ENCODE measurements at places on chromosomes 5 and 9.

DNA sequence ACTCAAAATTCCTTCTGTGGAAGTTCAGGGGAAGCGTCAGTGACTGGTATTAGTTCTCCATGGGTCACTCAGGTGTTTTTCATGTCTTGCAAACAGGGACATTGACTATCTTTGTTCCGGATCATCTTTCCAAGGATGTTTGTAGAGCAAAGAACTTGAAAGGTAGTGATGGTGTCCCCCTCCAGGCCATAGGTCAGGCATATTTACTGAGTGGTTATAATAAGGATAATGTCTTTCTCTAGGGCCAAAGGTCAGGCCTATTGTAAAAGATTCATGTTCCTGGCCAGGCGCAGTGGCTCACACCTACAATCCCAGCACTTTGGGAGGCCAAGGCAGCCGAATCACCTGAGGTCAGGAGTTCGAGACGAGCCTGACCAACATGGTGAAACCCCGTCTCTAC lies 614.8 kb downstream of the KIF4B start:
- no peak for DNase-seq

GRCh38 chr5:961002-961710 lies 47.4 kb upstream of the NKD2 start:
- no peak for DNase-seq

DNA sequence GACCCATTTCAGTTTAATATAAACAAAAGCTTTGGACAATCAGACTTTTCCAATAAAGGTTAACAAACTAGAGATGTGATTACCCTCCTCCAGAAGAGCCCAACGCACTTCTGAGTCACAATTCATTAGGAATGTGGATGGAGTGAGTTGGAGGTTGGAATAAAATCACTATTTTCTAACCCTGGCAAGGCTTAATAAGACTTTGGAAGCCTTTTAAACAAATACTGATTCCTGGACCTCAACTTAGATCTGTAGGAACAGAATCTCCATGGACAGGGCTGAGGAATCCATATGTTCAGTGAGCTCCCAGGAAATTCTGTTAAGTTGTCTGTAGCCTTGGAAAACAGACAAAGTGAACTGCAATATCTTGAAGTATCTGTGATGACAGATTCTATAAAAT lies 233.5 kb upstream of the ELL2 start:
- no peak for DNase-seq

GRCh38 chr5:126519637-126520592 lies 75.1 kb downstream of the ALDH7A1 start:
- DNase-seq: no peak

DNA sequence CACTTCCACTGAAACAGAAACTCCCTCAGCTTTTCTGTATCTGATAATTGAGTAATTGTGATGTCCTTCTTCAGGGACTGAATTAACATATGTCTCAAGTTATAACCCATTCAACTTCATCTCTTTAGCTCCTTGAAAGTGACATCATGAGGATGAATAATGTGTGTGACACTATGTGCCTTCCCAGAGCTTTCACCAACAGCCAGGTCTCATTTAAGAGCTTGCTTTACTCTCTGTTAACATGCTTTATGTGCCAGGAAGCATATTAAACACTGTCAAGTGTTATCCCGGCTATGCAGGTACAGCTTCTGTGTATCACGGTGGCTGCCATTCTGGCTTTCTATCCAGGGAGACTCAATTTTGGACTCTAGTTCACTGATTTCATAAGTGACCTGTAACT lies 799.9 kb downstream of the CDH12 start:
- DNase-seq: no peak

DNA sequence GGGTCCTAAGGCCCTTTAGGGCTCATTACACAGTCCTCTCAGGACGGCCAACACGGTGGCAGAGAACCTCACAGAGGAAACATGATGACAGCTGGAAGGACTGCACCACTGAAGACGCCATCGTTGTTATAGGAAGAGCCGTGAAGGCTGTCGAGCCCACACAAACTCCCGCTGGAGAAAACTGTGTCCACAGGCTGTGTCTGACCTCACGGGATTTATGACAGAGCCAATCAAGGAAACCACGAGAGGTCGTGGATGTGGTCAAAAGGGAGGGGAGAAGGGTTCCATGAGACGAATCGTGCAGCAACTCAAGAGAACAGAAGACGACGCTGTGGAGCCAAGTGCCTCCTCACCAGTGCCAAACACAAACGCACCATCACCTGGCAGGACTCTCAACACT lies 12.2 kb downstream of the QSOX2 start:
- no peak for DNase-seq

DNA sequence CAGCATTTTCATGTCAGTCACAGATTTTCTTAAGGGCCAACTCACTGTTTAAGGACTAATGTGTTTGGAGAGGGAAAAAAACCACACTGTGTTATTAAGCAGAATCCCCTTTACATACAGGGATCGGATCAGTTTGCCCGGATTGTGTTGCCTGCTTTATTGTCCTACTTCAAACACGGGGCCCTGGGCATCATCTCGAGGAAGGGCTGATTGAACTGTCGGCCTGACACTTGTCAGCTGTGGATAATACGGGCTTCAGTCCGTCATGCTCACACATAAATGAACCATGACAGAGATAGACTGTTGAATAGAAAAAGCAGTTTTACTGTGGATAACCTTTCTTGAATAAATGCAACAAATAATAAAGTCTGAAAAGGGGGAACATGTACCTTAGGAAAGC lies 325.0 kb downstream of the ZSWIM6 start:
- DNase-seq: no peak

DNA sequence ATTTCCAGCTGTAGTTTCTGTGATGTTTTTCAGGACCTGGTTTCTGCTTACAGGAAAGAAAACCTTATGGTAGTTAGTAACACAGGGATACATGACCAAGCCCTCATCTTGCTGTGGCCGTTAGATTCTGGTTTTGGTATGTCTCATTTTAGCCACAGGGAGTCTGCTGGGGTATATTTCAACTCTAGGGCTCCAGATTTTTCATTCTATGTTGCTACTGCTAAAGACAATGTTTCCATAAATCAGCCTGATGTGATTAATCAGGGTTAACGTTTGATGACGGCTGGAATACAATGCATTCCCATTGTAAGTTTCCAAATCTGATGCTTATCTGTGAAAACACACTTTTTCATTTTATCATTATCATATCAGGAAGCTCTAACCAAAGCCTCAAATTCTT lies 48.2 kb downstream of the P4HA2 start:
- DNase-seq: no peak

GRCh38 chr9:76502746-76503145 lies 43.8 kb downstream of the GCNT1 start:
- DNase-seq: no peak

DNA sequence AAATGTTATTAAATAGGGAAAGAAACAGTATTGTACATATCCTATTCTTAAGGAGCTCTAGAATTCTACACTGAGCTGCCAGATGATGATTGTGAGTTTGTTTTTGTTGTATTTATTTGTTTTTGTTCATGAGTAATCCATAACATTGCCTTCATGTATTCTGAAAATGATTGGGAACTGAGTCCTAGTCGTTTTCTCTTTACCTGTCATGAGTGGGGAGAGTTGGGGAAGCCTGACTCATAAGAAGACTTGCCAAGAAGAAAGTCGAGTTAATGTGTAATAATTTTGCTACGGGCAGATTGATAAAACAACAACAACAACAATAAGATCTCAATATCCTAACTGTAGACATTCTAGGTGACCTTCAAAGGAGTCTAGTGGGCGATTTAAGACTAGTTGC lies 103.8 kb downstream of the ANKRD55 start:
- no peak for DNase-seq

DNA sequence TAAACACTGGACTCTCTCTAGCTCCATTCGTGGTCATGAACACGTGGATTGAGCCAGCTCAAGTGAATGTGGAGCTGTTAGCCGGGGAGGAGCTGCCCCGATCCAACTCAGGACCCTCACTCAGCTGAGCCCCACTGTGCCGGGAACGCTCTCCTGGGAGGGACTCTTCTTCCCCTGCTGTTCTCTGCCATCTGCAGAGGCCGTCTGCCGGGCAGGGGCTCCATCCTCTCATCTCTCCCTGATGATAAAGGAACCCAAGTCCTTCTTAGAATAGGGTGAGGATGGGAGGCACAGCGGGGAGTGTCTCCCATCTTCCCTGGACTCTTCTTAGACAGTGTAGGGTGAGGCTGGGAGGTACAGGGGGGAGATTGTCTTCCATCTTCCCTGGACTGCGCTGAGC lies 120.5 kb upstream of the IRX4 start:
- no peak for DNase-seq

- DNase-seq: no peak
These were observed 124.5 kb upstream of the PRLR start for GRCh38 chr5:35354751-35355150.

GRCh38 chr5:172641359-172642050 lies 442 bp downstream of the NEURL1B start:
- DNase-seq: no peak

DNA sequence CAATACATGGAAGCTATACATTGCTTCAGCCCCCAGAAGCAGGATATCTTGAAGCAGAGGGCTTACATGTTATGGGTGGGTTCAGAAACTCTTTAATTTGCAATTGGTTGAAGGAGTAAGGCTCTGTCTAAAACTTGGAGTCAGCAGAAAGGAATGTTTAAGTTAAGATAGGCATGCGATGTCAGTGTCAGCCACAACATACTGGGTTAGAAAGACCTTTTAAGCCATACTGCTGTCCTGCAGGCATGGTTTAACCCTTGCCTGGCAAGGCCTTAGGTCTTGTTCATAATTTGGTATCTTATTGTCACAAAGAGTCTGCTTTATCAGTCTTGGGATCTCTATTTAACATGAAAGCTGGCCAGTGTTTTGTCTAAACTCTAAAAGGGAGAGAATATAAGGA lies 1619.6 kb upstream of the WWC1 start:
- no peak for DNase-seq

GRCh38 chr9:93979721-93980120 lies 24.6 kb upstream of the BARX1 start:
- no peak for DNase-seq

GRCh38 chr5:147882586-147883313 lies 4.2 kb downstream of the SCGB3A2 start:
- DNase-seq: no peak

DNA sequence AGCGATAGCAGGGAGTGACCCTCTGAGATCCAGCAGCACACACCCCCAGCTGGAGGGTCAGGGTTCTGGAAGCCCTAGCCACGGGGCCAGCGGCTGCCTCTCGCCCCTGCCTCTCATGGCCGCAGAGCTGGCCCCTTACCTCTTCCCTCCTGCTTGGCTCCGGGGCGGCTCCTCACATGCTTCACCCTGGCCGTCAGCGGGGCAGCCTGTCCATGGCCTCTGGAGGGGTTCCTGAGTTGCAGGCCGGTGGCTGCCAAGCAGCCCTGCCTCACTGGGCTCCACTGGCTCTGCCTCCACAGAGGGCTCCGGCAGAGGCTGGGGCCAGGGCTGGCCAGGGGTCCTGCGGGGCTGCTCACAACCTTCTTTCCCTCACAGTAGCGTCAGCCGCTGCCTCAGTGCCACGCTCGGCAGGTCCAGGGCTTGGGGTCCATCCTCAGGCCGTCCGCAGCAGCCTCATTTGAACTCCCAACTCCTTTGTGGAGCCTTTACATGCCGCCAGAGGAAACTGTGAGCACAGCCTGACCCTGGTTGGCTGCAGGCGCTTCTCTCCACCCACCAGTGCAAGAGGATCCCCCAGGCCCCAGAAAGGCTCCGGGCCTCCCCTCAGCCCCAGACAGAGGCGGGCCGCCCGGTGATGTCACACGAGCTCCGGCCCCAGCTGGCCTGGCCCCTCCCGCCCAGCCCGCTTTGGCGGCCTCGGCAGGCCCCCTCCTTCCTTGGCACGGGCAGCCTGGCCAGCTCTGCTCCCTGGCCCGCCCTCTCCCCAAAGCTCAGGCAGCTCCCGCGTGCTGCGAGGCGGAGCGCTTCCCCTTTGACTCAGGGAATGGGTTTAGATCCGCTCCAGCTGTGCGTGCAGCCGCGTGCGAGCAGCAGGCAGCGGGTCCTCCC lies at the start of gene ANGPTL2:
TSS of gene ANGPTL2 (minus strand) at position 460 of the 888 bp plus-strand sequence. CDS start 13,904 bp downstream, outside the sequence.
- peak; percentile 22 for DNase-seq

GRCh38 chr5:128228521-128228920 lies 145.0 kb downstream of the SLC12A2 start:
- no peak for DNase-seq

DNA sequence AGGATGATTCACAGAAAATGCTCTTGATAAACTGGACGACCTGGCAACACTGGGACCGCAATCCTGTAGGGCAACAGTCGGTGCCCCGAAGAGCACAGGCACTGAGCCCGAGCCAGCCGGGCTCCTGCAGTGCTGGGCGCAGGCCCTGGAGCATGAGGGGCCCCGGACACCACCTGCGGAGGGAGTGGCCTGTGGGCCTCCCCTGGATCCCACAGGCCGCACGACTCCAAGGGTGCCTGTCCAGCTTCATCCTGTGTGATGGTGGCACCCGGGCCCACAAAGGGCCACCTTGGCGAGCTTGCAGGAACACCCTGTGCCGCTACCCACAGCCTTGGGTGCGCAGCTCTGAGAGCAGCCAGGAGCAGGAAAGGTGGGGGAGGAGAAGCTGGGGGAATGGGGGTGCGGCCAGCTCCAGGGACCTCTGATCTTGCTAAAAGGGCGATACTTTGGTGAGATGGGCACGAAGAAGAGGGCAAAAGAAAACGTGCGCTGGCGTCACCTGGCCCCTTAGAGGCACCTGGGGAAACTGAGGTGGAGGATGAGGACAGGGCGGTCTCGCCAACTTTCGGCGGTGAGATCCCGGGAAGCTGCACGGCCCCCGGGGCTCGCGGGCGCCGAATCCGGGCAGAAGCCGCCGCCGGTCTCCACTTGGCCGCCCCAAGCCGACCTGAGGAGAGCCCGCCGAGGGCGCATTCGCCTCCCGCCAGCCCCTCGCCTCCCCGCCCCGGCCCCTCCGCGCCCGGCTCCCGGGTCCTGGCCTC lies 722 bp downstream of the TBC1D9B start:
- DNase-seq: peak; percentile 32

DNA sequence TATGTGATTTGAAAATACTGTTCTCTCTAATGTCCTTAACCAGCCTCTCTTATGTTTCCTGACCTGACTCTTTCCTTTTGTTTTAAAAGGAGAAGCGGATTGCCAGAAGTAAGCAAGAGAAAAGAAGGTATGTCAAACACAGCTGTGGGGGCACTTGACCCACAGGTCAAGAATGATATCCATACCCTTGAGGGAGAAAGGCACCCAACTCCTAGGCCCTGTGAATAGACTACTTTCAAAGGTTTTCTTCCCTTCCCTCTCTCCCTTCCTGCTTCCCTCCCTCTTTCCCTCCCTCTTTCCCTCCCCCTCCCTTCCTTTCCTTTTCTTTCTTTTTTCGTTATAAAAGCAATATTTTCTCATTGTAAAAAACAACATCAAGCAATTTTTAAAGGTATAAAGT lies 306.8 kb downstream of the TRPM3 start:
- no peak for DNase-seq

GRCh38 chr9:96413302-96414221 lies 4.6 kb downstream of the ZNF367 start:
- DNase-seq: no peak

GRCh38 chr9:99199938-99200539 lies 21.7 kb downstream of the ALG2 start:
- DNase-seq: no peak
